AML-193 (cell line): ENCODE measurements at places on chromosomes 1 and 21.

DNA sequence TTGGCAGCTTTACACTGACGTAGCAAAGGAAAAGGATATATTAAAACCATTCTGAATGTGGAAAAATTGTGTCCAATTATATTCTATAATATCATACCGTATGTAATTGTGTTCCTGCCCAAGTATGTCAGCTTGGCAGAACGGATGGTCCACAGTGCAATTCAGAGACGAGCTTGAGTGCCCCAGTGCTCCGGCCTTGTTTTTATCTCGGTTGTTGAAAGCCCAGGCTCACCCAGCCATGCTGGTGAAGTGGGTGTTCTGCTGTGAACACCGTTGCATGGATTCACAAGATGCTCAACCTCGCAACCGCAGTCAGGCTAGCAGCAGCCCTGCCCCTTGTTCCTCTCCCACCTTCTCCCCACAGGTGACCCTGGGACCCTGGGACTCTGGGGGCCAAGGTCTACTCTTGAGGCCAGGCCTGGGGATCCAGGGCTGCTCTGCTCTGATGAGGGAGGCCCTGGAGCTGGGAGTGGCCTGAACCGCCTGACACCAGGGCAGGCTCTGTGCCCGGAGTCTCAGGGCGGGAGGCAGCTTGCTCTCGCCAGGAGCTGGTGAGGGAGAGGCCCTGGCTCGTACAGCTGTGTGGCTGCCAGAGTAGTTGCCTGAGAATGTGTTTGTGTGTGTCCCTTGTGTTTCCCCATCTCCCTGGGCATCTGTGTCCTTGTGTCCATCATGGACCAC, 11.2 kb downstream of the PTPRF start:
- no peak for DNase-seq

GRCh38 chr1:195306281-195306680, 1302.0 kb downstream of the KCNT2 start:
- DNase-seq, result no peak

GRCh38 chr1:109246141-109246551, 3.2 kb upstream of the CELSR2 start:
- no peak for DNase-seq

- DNase-seq, result no peak
Observed at GRCh38 chr1:150895618-150896017, 8.7 kb downstream of the CTXND2 start.

- DNase-seq, result no peak
Observed at GRCh38 chr1:192807211-192808162, 1.4 kb upstream of the RGS2 start.

GRCh38 chr21:38758501-38759214, 47.1 kb upstream of the ETS2 start:
- DNase-seq, result no peak

- DNase-seq, result no peak
Observed at GRCh38 chr21:30747159-30747558, at the start of gene KRTAP21-2. Gene KRTAP21-2, minus strand, starts transcription at chr21:30747259. Its CDS starts 57 bp downstream, at chr21:30747202.

DNA sequence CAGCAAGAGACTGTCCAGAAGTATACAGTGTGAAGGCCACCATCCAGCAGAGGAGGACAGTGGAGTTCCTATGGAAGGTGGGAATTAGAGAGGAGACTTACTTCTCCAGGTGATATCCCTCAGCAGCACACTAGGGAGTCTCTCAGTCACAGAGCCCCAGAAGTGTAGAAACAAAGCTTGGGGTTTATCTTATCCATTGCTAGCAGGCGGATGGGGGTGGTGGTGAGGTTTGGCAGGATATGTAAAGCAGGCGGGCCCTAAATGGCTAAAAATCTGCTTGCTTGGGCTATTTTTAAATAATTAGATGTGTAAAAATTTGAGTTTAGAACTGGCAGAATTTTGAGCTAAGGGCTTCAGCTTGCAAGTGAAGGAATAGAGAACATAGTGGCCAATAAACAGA, 50.1 kb upstream of the RGS18 start:
- no peak for DNase-seq

GRCh38 chr1:13775459-13775858, 75.5 kb downstream of the PRDM2 start:
- DNase-seq, result no peak
